Neural cell (in vitro differentiated cells): ENCODE measurements at places on chromosomes 5 and 9. TPM values are rescaled to one million over a fixed set of nuclear protein-coding genes. Genes with fewer than 3 reads are reported as not detected.

The UBE2QL1 gene
- polyA plus RNA-seq, result 12.9 and 13.8 TPM in 2 replicates

The F2RL1 gene
- 0.12 and 0.78 TPM in 2 replicates for polyA plus RNA-seq

The CDH6 gene
- polyA plus RNA-seq, result 2.1 and 2.3 TPM in 2 replicates

The HACD4 gene
- not detected in 2 replicates for polyA plus RNA-seq

The PCDHAC2 gene
- 7.6 and 9.3 TPM in 2 replicates for polyA plus RNA-seq

The KCNT1 gene
- 0.67 and 0.74 TPM in 2 replicates for polyA plus RNA-seq

The HEMGN gene
- polyA plus RNA-seq, result not detected in 2 replicates

The PTGES gene
- 0.63 and 1.2 TPM in 2 replicates for polyA plus RNA-seq

The CDX1 gene
- not detected in 2 replicates for polyA plus RNA-seq
